ENCODE measurements at places on chromosomes 12 and 14.

- DNase-seq, result peak; percentile 51
Measured at GRCh38 chr12:64610660-64611340, 505 bp downstream of the RASSF3 start.

DNA sequence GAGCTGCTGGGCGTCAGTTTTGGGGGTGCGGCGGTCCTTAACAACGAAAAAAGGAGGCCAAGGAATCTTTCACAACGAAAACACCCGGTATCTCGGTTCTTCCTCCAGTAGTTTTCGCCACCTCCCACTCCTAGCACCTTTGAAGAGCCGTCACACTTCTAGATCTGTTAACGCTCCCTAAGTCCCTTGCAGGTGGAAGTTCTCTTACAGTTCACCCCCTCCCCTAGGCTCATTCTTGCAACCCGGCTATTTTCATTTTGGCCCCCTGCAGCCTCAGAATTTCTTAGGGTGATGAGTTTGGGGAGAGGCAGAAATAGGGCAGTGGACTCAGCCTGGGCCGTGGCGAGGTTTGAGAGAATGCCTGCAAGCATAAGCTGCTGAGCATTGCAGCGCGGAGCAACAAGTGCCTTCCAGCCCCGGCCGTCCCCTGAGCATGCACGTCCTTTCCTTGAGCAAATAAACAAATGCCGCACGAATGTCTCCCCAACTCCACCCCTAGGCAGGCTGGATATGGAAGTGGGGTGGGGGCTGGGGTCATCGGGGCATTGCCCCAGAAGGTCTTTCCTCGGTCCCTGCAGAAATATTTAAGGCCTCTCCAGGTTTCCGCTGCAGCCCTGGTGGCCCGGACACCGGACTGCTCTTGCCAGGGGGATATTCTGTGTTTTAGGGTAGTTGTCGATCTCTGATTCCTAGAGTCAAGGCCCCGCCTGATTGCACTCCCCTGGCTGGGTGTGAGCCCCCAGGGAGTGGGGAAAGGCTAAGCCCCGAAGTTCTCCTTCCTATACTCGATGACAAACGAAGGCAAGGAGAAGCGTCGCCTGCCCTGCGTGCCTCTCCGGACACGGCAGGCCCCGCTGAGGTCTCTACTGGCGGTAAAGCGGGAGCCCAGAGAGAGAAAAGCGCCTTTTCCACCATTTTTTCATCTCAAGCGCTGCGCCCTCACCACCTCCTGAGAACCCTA lies 1.6 kb downstream of the RFX4 start:
- no peak for DNase-seq

DNA sequence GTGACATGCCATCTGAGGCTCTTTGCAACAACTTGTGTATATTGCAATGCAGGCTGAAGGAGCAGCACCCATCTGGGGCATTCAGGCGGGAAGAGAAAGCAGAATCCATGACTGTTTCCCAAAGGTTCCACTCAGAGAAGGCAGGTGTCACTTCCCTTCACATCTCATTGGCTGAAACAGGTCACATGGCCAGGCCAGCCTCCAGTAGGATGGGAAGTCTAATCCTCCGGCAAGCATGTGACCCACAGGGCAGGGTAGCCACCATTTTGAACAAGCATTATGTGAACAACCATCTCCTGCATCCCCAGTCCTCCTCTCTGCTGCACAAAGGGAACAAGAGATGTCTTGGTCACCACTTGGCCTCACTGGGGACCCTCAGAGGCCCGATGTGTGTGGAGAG lies 70.6 kb downstream of the RIN3 start:
- no peak for DNase-seq

- no peak for DNase-seq
Measured at GRCh38 chr12:103130564-103130963, 173.1 kb downstream of the ASCL1 start.

All from stimulated activated CD4-positive, alpha-beta T cell treated with anti-CD3 and anti-CD28 coated beads, Interleukin-15, amount 100 ng/mL, for 1 hour (primary cell).